Activated naive CD8-positive, alpha-beta T cell treated with anti-CD3 and anti-CD28 coated beads, Interleukin-2, amount 10 ng/mL, durations not matched to agents 7 days and 5 days (primary cell): ENCODE measurements at places on chromosomes 1 and 21.

- no peak for DNase-seq
Measured at GRCh38 chr1:169576935-169577331, 9.3 kb downstream of the F5 start.

GRCh38 chr1:185249563-185249962 lies 67.5 kb downstream of the IVNS1ABP start:
- DNase-seq: no peak

- DNase-seq: no peak
Measured at GRCh38 chr1:223755992-223756775, 43.8 kb downstream of the CAPN2 start.

- DNase-seq: no peak
Measured at GRCh38 chr1:165680303-165680702, 18.1 kb downstream of the ALDH9A1 start.

DNA sequence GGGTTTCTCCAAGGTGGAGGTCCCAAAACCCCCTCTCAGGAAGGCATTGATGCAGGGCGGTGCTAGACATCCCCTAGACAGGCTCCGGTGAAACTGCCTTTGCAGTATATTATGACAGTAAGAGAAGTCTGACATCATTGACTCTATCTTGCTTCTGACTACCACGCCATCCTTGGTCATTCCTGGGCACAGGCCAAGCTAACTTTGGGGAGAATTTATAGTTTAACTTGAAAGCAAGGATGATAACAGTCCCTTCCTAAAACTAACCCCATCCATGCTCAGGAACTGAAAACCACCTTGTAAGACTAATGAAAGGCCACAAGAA lies 30.3 kb downstream of the RSPH1 start:
- no peak for DNase-seq

GRCh38 chr1:22101199-22101598 lies 41.7 kb downstream of the WNT4 start:
- DNase-seq: no peak

GRCh38 chr1:157088607-157089006 lies 11.0 kb downstream of the ETV3L start:
- DNase-seq: no peak

GRCh38 chr1:198201956-198202784 lies 45.4 kb downstream of the NEK7 start:
- no peak for DNase-seq

DNA sequence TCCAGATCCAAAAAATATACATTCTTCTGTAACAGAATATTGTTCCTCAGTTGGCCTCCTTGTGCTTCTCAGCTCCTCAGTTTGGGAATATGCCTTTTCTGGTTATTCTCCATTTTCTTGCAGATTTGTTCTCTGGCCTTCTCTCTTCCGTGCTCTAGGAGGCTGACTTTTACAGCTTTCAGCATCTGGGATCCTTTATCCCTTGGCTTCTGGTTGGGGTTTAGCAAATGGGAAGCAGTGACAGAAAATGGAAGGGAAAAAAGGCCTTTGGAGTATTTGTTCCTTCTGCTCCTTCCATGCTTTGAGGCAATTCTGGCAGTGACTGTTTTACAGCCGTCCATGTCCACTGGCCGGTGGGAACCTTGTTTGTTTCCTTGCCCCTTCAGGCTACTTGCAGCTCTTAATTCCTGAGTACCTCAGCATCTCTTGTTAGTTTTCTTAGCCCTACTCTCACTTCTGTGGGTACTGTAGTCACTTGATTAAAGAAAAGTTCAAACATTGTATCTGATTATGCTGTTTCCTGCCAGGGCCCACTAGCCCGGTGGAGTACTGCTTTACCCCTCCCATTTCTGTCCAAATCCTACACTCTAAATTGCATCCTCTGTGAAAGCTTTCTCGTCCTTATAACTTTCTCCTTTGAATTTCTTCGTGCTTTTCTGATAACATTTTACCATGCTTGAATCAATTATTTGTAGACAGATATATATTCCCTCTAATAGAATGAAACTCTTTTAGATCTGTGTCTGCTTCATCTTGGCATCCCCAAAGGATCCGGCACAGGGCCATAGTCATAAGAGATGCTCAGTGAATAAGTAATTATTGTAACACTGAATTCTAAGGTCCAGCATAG lies 118.2 kb downstream of the OSBPL9 start:
- DNase-seq: no peak

- no peak for DNase-seq
Measured at GRCh38 chr1:180672105-180672504, 40.3 kb downstream of the XPR1 start.

- DNase-seq: no peak
Measured at GRCh38 chr1:191320062-191320461, 838.2 kb upstream of the RGS18 start.

GRCh38 chr21:44778499-44778911 lies 23.1 kb downstream of the UBE2G2 start:
- DNase-seq: no peak

GRCh38 chr1:116405241-116406135 lies 32.4 kb downstream of the ATP1A1 start:
- no peak for DNase-seq
